H1 (cell line): ENCODE measurements at places on chromosomes 2 and 18. TPM values are rescaled to one million over a fixed set of nuclear protein-coding genes. Genes with fewer than 3 reads are reported as not detected.

GRCh38 chr2:64267699-64268098 is 123.5 kb upstream of the PELI1 start:
- peak; percentile 66 for DNase-seq
- no peaks in the 10 kb centered on the region for H3K27me3 ChIP-seq

DNA sequence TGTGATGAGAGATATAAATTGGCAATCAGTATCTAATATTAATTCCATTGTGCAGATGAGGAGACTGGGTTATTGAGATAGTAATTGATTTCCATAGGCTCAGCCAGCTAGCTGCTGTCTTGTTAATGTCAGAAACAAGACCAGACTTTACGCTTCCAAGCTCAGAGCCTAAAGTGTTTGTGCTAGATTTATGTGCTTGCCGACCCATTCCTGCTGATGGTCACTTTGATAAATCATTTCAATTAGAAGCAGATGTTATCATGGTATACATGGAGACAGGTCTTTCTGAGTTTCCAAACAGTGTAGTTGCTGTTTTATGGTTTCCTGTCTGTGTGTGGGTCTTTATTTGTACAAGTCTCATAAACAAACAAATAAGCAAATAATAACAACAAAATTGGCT is 92.8 kb downstream of the AQP4 start:
- DNase-seq, result no peak
- H3K4me1 ChIP-seq, result peaks cover 3% of the 10 kb centered on the region
- H3K27ac ChIP-seq, result no peak overlapping the region
- no peak overlapping the region for H3K4me3 ChIP-seq
- H3K27me3 ChIP-seq, result no peaks in the 10 kb centered on the region
- H3K36me3 ChIP-seq, result no peaks in the 10 kb centered on the region

GRCh38 chr2:238117199-238118154 is 17.3 kb downstream of the ESPNL start:
- no peak for DNase-seq
- no peak overlapping the region for H3K4me3 ChIP-seq
- H3K27ac ChIP-seq, result no peak overlapping the region
- H3K36me3 ChIP-seq, result no peaks in the 10 kb centered on the region
- no peaks in the 10 kb centered on the region for H3K27me3 ChIP-seq

- DNase-seq, result no peak
- H3K4me3 ChIP-seq, result no peak overlapping the region
- no peaks in the 10 kb centered on the region for H3K4me1 ChIP-seq
- no peaks in the 10 kb centered on the region for H3K27me3 ChIP-seq
- H3K27ac ChIP-seq, result no peak overlapping the region
Measured at GRCh38 chr18:74429096-74429495, 28.0 kb downstream of the DIPK1C start.

GRCh38 chr2:12397854-12398253 is 318.9 kb upstream of the TRIB2 start:
- H3K4me3 ChIP-seq, result no peak overlapping the region
- H3K27ac ChIP-seq, result no peak overlapping the region
- no peak for DNase-seq
- no peaks in the 10 kb centered on the region for H3K4me1 ChIP-seq
- no peaks in the 10 kb centered on the region for H3K36me3 ChIP-seq

DNA sequence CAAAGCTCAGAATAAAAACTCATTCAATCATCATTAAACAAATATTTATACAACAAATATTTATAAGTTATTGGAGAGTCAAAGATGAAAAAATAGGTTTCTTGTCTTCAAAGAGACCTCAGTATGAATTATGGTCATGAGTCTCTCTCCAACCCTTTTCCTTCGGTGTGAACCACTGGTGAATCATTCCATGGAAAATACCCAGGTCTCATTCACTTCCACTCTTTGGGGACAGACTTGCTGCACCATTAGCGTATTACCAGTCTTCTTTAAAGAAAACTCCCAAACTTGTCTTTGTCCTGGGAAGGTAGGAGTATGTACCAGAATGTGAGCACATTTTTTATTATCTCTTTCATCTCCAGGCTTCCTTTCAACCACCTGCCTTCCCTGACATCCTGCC is 257.4 kb upstream of the RBMS1 start:
- DNase-seq, result no peak
- H3K4me1 ChIP-seq, result no peaks in the 10 kb centered on the region
- H3K27me3 ChIP-seq, result no peaks in the 10 kb centered on the region
- no peaks in the 10 kb centered on the region for H3K36me3 ChIP-seq

DNA sequence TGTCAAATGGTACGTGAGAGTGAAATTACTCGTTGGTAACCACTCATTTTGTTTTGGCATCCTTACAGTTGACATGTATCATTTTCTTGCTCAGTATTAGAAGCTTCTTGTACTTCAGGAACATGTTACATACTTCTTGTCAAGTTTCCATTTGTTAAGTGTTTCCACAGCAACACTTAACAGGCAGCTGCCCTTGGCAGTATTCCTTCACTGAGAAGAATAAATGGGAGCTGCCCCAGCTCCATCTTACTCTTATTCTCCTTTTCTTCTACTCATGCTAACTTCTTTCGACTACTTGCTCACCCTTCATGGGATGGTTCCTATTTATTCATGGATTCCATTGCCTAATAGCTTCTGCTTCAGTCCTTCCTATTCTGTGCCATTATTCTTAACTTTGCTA is 60.1 kb upstream of the TUBA3E start:
- peaks cover 3% of the 10 kb centered on the region for H3K4me1 ChIP-seq
- H3K27me3 ChIP-seq, result no peaks in the 10 kb centered on the region
- no peak for DNase-seq
- no peaks in the 10 kb centered on the region for H3K36me3 ChIP-seq

DNA sequence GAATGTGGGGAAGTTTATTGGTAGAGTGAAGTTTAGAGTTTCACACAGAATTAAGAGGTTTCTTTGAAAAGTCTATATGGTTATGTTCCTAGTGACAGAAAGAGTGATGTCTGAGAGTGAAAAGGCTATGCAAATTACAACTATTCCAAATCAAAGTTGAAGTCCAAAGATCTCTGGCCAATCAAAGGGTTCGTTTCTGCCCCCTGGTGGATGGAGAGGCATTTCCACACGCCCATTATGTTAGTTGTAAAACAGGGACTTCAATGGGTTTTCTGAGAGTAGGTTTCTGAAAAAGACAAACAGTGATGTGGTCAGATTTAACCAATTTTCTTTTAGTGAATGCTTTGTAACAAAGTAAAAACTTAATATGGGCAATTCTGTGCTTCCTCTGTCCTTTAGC is 441.5 kb upstream of the POU3F3 start:
- DNase-seq, result peak; percentile 70
- no peaks in the 10 kb centered on the region for H3K36me3 ChIP-seq
- H3K4me3 ChIP-seq, result no peak overlapping the region
- H3K27me3 ChIP-seq, result no peaks in the 10 kb centered on the region
- H3K4me1 ChIP-seq, result peaks cover 12% of the 10 kb centered on the region

DNA sequence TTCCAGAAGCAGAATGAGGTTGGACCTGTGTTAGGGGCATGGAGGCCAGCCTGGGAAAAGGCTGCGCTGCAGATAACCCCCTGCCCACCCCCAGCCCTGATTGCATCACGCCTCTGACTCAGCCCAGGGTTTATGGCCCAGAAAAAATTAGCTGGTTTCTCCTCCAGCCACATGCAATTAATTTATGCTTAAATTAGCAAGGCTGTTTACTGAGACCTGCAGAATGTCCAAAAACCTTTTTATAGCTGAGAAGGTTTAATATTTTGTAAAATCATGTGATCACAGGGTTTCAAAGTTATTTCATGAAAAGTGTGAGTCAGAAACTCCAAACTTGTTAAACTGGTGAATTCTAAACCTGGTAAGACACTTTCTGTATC is 123.1 kb upstream of the HDAC4 start:
- H3K27ac ChIP-seq, result no peak overlapping the region
- H3K36me3 ChIP-seq, result no peaks in the 10 kb centered on the region
- no peak for DNase-seq
- H3K4me3 ChIP-seq, result no peak overlapping the region
- no peaks in the 10 kb centered on the region for H3K27me3 ChIP-seq

DNA sequence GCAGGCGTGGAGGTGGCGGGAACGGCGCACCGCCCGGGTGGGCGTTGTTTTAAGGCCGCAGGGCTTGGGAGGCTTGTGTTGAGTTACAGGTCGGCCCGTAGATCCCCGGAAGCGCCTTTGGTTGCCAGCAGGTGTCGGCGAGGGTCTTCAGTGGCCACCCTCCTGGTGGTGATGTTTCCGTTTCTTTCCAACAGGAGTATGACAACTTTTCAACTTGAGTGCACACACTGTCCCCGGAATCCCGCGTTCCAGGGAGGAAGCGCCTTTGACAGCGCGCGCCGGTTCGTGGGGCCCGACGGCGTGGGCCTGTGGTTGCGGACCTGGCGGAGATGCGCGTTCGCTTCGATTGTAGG is 1.0 kb upstream of the HDAC4 start:
- no peaks in the 10 kb centered on the region for H3K36me3 ChIP-seq
- H3K27ac ChIP-seq, result peak overlapping the region; percentile 100
- no peaks in the 10 kb centered on the region; the same call in 1 of the 2 replicates for H3K4me1 ChIP-seq
- H3K27me3 ChIP-seq, result no peaks in the 10 kb centered on the region
- no peak for DNase-seq

- H3K4me3 ChIP-seq, result no peak overlapping the region
- H3K27me3 ChIP-seq, result no peaks in the 10 kb centered on the region
- no peak overlapping the region for H3K27ac ChIP-seq
- H3K36me3 ChIP-seq, result no peaks in the 10 kb centered on the region
- H3K4me1 ChIP-seq, result peaks cover 16% of the 10 kb centered on the region
- no peak for DNase-seq
Measured at GRCh38 chr2:98478907-98479306, 34.2 kb downstream of the INPP4A start.

- no peak overlapping the region for H3K4me3 ChIP-seq
- no peaks in the 10 kb centered on the region for H3K4me1 ChIP-seq
- H3K27ac ChIP-seq, result no peak overlapping the region
- H3K27me3 ChIP-seq, result no peaks in the 10 kb centered on the region
- H3K36me3 ChIP-seq, result no peaks in the 10 kb centered on the region
- no peak for DNase-seq
Measured at GRCh38 chr2:160303076-160303475, 103.0 kb upstream of the ITGB6 start.

GRCh38 chr2:147150241-147150635 is 694.6 kb upstream of the ACVR2A start:
- no peak for DNase-seq
- no peak overlapping the region for H3K4me3 ChIP-seq
- no peaks in the 10 kb centered on the region for H3K27me3 ChIP-seq
- no peak overlapping the region for H3K27ac ChIP-seq
- no peaks in the 10 kb centered on the region for H3K36me3 ChIP-seq

DNA sequence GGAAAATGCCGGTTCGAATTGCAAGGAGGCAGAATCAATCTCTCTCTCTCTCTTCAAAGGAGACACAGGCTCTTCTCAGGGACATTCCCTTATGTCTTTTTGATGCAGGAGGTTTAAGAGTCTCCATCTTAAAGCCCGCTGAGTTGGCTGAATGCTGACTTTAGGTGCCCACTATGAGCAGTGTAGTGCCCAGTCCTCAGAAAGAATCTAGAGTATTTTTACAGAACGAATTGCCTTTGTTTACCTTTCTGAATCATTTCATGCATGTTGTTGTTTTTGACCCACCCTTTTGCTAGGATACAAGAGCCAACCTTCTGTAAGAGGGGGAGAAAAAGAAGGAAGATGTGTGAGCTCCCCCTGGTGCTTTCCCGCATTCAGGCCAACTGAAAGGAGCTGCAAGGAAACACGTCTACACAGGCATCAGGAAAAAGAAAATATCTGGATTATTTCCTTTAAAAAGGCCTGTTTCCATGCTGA is 193.5 kb upstream of the TCF4 start:
- DNase-seq, result peak; percentile 64
- H3K4me1 ChIP-seq, result no peaks in the 10 kb centered on the region; the same call in none of the 2 replicates
- no peaks in the 10 kb centered on the region for H3K36me3 ChIP-seq
- H3K27ac ChIP-seq, result no peak overlapping the region

DNA sequence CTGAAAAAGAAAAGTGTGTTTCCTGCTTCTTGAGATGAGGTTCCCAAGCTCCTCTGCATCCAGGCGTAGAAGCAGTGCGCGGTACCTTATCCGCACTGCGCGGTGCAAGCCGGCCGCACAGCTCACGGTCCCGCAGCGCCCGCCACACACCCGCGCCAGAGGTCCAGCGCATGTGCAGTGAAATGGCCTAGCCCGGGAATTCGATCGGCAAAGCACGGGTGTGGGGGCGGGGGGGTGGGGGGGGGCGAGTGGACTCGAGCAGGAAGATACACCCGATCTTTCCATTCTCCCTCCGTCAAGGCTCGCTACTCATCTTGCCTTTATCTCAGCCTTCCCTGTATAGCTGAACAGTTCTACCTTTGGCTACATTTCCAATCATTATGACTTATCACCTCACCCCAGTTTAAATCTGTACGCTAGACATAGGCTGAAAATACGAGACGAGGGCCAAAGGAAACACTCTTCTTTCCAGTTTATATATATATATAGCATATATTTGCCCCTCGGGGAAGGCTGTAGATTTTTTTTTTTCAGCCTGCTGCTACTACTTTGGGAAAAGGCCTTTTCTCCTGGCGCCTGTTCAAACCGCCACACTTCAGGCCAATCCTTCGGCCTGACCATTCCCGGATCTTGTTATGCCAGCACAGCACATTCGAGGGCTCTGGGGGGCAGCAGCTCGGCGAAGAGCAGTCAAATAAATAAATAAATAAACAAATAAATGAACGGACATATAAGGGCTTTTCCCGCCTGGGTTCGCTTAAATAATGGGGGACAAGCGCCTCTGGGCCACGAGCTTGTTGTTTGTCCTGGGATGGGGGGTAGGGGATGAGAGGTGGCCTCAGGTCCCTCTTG is 10.4 kb downstream of the HOXD8 start:
- no peak for DNase-seq
- peaks cover 81% of the 10 kb centered on the region for H3K27me3 ChIP-seq
- H3K4me1 ChIP-seq, result peaks cover 3% of the 10 kb centered on the region
- H3K36me3 ChIP-seq, result no peaks in the 10 kb centered on the region

- H3K36me3 ChIP-seq, result no peaks in the 10 kb centered on the region
- no peaks in the 10 kb centered on the region for H3K27me3 ChIP-seq
- no peak for DNase-seq
- H3K4me3 ChIP-seq, result no peak overlapping the region
- peaks cover 16% of the 10 kb centered on the region; the same call in 1 of the 2 replicates for H3K4me1 ChIP-seq
- H3K27ac ChIP-seq, result no peak overlapping the region
Measured at GRCh38 chr18:23311351-23312121, 141.6 kb upstream of the RIOK3 start.

Gene LDLRAD4
- total RNA-seq, result 1.2 and 1.4 TPM in 2 replicates

Gene EIF4E2
- total RNA-seq, result 114 and 116 TPM in 2 replicates

Gene CACNB4
- total RNA-seq, result 4.0 and 4.1 TPM in 2 replicates

Gene CFAP65
- total RNA-seq, result 0.13 and 0.19 TPM in 2 replicates

Gene CCDC178
- total RNA-seq, result not detected in 2 replicates

Gene PLB1
- 0.15 and 0.20 TPM in 2 replicates for total RNA-seq

Gene SGPP2
- not detected in 2 replicates for total RNA-seq

Gene FAM161A
- 9.7 and 10.2 TPM in 2 replicates for total RNA-seq

Gene SERPINB13
- total RNA-seq, result not detected in 2 replicates
